ENCODE measurements at places on chromosomes 4 and X.

DNA sequence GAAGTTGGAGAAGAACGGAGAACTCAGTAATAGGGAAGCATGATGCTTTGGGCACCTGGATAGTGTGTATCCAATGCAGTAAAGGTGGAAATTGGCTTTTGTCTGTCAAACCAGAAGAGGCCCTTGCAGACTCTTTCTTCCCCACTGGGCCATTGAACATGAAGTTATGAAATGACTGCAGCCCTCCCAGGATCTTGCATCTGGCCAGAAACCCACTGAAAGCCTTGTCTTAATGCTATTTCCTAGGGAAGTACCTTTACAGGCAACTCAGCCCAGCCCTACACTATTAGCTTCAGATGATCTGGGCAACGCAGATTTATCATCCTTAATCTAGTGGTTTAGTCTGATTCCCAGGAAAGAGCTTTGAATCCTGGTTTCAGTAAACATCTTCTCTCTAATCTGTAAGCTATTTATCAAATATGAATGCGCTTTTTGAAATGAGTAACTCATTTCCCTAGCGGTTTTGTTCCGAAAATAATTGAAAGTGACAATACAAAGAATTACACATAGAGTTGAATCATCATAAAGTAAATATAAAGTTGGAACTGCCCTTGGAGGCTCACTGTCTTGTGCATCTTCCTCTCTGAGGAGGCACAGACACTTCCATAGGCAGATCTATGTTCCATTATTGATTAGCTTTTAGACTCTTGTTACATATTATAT is 464.1 kb downstream of the IDS start:
- DNase-seq: no peak

DNA sequence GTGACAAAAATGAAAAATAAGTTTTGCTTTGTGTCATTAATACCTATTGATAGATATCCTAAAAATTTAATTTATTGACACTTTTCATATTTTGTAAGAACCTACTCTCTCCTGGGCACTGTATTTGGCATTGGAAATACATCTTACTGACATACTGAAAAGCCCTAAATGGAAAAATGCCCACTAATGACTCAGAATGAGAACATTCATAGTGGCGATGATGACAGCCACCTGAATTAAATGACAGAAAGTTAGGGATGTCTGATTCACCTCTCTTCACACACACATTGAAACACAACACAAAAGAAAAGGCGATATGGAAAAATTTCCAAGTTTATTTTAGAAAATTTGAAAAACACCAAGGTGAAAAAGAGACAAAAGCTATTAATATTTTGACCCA is 992.3 kb downstream of the STPG2 start:
- DNase-seq: no peak

DNA sequence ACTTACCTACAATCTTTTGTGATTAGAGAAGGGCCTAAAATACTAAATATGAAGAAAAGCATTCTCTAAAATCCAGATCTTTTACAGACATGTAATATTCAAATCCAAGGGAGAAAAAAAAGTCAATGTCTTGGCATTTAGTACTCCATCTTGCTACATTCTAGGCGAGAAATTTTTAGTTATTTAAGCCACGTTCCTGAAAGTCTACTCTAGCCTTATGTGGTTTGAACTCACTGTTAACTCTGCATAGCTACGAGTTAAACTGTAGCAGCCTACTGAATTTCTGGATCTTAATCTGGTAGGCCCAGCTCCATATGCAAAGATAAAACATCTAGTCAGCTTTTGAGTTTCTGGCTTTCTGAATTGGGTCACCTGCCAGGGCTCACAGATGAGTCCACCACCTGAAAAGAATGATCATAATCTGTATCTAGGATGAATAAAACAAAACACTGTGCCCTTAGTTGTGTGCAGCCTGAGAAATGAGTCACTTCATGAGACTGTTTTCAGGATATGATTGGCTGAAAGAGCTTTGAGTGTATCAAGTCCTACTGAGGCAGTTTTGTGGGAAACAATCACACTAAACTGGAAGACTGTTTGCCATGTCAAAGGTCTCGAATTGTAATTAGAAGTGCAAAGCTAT is 3.2 kb upstream of the NEK1 start:
- DNase-seq: no peak

GRCh38 chrX:48890296-48890925 is 7.2 kb downstream of the TIMM17B start:
- no peak for DNase-seq

GRCh38 chrX:150410513-150410912 is 47.4 kb downstream of the MAMLD1 start:
- no peak for DNase-seq

DNA sequence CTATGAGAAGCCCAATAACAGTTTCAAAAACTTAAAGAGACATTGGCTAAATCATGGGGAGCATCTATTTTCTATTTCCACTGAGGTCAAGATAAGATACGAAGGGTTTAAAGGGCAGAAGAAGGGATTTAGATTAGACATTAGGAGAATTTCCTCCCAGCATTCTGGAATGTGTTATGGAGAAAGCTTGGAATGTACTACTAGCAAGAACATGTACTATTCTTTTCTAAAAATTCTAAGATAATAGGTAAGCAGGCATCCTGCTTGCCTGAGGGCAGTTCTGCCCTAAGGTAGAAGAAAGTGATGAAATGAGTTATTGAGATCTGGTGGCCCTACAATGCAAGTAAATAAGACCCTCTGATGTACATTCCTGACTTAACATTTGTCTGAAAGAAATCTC is 279.2 kb downstream of the NR3C2 start:
- no peak for DNase-seq

DNA sequence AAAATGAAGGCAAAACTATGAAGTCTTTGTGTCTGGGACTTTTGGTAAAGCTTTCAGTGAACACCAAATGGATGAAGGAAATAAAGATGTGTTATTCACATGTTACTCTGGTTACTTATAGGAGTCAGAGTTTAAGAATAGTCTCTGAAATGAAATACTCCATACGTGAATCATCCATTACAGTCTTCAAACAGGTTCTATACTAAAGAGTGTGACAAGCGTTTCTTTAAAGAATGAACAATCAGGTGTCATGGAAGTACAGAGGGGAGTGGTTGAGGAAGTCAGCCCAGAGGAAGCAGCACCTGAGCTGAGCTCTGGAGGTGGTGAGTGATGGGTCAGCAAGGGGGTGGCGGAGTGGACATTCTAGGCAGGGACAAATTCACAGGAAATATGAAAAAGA is 41.8 kb upstream of the SORBS2 start:
- DNase-seq: no peak

- no peak for DNase-seq
Observed at GRCh38 chrX:28756647-28757046, 169.4 kb downstream of the IL1RAPL1 start.

DNA sequence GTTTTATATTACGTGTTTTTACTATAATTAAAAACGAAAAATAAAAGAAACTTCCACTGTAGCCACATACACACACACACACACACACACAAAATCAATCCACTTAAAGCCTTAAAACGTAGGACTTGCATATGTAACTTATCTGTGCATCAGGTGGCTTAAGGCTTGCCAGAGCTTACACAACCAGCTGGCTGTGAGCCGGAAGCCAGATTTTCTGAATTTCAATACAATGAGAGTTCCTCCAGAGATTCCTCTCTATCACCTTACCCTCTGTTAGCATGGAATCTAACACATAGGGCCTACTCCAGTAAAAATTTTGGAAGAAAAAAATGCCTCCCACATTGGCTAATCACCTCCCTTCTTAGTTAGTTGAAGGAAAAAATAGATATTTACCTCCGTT is 27.9 kb upstream of the SLITRK4 start:
- DNase-seq: no peak

DNA sequence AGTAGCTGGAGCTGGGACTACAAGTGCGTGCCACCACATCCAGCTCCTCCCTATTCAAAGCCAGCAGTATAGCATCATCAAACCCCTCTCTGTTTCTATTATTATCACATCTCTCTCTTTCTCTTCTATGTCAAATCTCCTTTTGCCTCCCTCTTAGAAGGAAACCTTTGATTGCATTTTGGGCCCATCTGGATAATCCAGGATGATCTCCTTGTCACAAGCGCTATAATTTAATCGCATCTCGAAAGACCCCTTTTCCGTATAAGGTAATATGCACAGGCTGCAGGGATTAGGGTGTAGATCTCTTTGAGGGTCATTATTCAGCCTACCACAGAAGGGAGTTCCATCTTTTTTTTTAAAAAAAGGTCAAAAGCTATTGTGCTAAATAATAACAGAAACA is 46.4 kb upstream of the TBC1D9 start:
- no peak for DNase-seq

DNA sequence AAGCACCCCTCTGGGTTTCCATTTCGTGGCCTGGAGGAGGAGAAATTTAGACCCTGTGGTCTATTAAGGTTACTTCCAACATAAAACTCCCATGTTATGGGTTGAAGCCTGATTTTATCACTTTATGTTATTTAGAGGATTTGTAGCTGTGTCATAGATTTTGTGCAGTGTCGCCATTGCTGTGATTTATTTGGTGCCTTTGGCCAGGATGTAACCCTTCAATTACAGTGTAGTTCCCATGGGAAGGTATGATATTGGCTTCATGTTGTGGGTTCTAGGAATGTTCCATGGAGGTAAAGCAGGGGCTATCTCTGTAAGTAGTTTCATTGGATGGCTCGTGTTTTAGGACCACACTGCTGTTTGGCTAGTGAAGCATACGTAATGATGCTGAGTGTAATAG is 58.5 kb downstream of the TMEM131L start:
- DNase-seq: no peak

- DNase-seq: no peak
Observed at GRCh38 chr4:7365462-7366179, 69.1 kb downstream of the PSAPL1 start.

GRCh38 chrX:133246921-133247320 is 28.8 kb upstream of the TFDP3 start:
- DNase-seq: no peak

DNA sequence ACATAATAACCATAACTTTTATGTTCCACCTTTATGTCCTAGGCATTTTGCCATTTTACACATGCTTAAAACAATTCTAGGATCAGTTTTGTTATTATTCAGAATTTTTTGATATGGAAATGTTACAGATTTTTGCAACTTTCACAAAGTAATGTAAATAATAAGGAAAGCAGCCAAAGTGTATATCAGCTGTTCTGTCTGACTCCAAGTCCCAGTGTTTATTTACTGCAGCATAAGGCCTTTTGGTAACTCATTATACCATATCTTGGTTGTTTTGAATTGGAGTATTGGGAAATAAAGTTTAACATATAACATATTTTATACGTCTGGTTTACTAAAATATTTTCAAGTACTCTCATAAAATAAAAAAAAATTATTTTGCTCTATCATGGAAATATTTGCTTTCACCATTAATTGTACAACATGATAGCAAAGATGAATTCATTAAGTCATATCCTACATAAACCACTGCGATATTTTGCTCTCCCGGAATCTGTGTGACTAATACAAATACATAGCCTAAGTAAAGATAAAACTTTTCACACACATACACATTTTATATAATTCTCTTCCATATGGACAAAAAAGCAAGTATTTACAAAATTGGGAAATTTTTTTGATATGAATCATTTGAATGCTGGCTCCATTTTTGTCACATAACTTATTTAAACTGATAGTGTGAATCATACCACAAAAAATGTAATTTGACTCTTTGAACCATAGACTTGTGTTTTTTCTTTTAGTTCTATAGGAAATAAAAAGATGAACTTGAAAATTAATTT is 399.0 kb downstream of the PABPC4L start:
- no peak for DNase-seq

GRCh38 chr4:102694791-102695190 is 66.0 kb downstream of the MANBA start:
- no peak for DNase-seq

DNA sequence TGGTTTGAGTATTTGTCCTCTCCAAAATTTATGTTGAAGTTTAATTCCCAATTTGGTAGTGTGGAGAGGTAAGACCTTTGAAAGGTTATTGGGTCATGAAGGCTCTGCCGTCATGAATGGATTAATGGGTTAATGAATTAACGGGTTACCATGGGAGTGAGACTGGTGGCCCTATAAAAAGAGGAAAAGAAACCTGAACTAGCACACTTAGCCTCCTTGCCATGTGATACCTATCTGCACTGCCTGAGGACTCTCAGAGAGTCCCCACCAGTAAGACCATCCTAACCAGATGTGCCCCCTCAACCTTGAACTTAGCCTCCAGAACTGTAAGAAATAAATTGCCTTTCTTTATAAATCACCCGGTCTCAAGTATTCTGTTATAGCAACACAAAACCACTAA is 39.3 kb downstream of the PAGE1 start:
- DNase-seq: no peak

DNA sequence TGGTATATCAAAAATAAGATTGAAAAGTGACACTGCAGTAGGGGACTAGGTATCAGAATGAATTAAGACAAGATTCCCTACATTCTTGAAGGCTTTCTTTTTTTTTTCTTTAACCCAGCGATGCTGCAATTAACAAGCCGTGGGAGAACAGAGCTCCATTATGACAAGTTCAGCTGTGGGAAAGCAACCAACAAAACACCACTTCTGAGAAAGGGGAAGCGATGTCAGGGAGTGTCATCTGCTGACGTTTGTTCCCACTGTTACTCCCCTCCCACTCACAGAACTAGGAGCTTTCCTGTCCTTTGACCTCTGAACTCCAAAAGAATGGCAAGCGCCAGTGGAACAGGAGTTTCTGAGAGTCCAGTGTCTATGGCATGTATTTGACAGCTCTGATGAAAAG is 90.2 kb upstream of the SLITRK2 start:
- no peak for DNase-seq

GRCh38 chr4:77104791-77105540 is 29.2 kb upstream of the CCNI start:
- no peak for DNase-seq

DNA sequence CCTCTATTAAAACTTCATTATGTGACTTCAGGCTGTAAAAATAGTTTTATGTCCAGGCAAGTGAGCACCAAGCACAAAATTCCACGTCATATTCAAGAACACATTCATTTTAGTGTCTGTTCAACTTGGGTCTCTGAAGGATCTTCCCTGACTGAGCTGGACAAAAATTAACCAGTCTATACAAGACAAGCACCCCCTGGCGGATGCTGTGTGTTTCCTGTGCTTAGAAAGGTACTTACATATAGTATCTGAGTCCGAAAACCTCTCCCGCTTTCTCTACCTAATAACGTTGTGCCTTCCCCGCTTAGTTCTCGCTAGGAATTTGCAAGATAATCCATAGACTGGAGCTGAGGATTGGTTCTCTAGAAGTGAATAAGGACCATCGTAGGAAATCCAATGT is 2214.5 kb upstream of the TENM3 start:
- DNase-seq: no peak

DNA sequence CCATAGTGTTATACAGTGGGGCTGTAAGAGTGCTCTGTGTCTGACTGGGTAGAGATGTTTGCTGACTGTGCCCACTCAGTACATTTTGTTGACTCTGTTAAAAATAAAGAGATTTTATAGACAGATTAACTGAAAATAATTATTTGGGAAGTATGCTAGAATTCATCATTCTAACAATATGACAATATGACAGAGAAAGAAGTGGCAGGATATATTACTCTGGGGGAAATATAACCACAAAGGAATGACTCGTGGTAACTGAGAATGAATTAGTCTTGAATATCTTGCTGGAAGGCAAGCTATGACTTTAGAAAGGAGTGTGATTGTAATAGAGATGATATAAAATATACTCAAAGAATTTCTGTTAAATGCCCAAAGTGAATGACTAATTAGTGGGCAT is 46.8 kb downstream of the TMEM165 start:
- no peak for DNase-seq
